ENCODE measurements at places on chromosomes 2 and 18.
A peak's percentile ranks its signal among the peaks of the same experiment; 100 is the strongest.

GRCh38 chr2:138501425-138502254 is at the start of gene SPOPL:
SPOPL (plus strand) TSS chr2:138501770; CDS start chr2:138550217, 48,447 bp downstream.
- DNase-seq: peak; percentile 80

DNA sequence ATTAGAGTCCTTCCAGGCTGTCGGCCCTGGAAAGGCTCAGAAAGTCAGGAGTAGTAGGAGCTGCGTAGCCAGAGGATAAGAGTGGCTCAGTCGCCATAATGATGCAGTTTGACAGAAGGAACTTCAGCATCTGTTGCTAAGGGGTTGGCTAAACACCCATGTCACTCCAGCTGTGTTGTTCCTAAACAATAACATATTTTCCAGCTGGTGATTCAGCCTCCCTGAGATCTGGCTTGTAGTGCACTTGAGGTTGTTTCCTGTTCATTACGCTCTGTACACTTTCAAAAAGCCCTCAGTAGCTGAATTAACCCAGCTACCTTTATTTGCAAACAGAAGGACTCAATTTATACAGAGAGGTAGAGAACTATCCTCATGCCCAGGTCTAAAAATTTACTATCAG is 39.7 kb upstream of the EPAS1 start:
- no peak for DNase-seq

DNA sequence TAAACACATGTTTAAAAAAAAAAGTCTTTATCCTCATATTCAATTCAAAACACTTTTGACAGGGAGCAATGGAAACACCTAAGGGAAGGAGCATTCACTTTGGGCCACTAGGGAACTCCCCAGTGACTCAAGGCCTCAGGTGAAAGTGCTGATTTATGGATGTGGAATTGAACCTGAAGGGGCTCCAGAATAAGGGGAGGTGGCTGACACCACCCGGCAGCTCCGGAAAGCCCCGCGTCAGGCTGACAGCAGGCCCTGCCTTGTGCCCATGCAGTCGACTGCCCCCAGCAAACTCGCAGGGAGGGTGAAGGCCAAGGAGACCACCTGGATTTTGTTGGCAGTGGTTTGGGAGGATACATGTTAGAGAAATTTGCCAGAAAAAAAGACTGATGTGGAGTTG is 275.3 kb upstream of the NCKAP5 start:
- no peak for DNase-seq

DNA sequence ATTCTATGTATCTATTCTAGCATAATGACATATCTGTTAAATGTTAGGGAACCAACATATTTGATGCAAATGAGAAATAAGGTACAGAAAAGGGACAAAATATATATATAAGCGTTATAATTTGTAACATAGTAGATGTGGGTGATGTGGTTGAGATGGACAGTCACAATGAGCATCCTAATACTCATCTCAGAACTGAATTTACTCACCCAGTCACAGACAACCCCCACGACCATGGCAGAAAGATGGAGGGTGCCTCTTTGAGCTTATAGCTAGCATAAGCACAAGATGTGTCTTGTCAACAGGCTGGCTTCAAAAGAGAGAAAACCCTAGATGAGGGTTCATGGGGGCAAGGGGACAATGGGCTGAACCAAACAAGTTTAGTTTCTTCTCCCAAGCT is 9.1 kb upstream of the DSG3 start:
- no peak for DNase-seq

- no peak for DNase-seq
These were observed 547.5 kb upstream of the TNP1 start for GRCh38 chr2:217407362-217407761.

GRCh38 chr2:64327510-64328414 is 126.2 kb upstream of the LGALSL start:
- peak; percentile 53 for DNase-seq
